ENCODE measurements at places on chromosomes 5 and 9. TPM values are rescaled to one million over a fixed set of nuclear protein-coding genes. Genes with fewer than 3 reads are reported as not detected.

- DNase-seq = no peak
Observed at GRCh38 chr9:86515221-86515620, 161.0 kb upstream of the TUT7 start.

DNA sequence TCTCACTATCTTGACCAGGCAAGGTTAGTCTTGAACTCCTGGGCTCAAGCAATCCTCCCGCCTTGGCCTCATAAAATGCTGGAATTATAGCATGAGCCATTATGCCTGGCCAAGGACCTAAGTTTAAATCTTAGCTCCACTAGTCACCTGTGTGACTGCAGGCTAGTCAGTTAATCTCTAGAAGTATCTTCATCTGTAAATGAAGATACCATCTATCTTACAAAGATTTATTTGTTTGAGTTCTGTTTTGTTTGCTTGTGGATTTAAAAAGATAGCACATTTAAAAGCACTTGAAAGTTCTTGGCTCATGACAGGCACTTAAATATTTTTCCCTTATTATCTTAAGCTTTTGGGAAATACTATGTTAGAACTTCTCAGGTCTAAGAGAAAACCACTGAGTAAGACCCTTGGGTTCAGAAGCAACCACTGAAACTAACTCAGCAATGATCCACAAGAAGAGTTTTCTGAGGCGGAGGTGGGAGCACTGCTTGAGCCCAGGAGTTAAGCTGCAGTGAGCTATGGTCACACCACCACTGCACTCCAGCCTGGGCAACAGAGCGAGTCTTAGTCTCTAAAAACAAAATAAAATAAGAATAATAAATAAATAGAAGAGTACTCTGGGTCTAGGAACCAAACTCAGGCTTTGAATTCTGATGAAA is 19.1 kb downstream of the TMEM245 start:
- DNase-seq = no peak

DNA sequence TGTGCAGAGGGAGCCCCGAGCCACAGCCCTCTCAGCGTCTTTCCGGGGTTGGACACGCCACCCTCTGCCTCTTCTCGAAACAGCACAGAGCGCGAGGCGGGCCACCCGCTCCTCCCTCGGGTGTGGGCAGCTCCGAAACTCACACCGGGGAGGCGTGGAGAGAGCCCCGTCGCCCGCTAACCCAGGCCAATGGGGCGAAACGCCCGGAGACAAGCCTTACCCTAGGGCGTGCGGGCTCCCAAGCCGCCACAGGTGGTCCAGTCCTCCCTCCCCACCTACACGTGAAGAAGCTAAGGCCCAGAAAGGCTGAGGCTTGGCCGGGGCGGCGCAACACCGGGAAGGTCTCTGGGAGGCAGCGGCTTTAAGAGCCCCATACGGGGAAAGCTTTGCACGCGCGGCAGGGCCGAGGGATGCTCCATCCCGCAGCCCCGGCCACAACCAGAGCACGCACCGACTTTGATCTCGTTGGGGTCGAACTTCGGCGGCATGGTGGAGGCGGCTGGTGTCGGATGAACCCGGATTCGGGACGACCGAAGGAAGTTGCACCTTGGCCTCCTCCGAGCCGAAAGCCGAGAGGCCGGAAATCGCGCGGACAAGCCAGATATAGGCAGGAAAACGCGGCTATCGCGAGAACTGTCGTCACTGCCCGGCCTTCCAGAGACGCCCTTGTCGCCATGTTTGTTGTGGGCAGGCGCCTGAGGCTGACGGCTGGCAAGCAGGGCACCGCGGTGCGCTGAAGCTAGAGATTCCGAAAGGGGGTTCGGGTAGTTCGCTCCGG is at the start of the genes LRSAM1 and RPL12:
LRSAM1 (plus strand) TSS at position 681 of the 778 bp plus-strand sequence. CDS start 3,018 bp downstream, outside the sequence.
RPL12 (minus strand) TSS at position 577 of the 778 bp plus-strand sequence; CDS start at position 488, 89 bp downstream.
- peak; percentile 99 for DNase-seq

GRCh38 chr5:64108674-64109073 is 57.0 kb upstream of the RNF180 start:
- no peak for DNase-seq

GRCh38 chr9:126449725-126450667 is 123.4 kb downstream of the MVB12B start:
- DNase-seq = no peak

GRCh38 chr9:86073839-86074238 is 25.5 kb downstream of the GOLM1 start:
- no peak for DNase-seq

DNA sequence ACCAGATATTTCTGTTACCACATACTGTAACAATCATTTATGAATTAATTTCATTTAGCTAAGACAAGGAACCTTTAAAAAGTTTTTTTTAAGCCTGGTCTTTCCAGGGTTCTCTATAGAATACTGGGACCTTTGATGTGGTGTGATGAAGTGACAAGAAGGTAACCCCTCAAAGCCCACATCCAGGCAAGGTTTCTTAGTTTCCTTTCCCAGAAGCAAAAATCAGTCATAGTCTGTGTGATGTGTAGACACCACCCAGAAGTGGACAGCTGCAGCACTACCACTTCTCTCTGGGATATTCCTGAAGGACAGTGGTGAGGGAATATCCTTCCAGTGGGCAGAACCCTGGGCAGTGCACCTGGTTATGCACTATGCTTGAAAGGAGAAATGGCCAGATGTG is 115.6 kb downstream of the TTC39B start:
- no peak for DNase-seq

- no peak for DNase-seq
Observed at GRCh38 chr5:125011014-125011413, 264.6 kb upstream of the ZNF608 start.

DNA sequence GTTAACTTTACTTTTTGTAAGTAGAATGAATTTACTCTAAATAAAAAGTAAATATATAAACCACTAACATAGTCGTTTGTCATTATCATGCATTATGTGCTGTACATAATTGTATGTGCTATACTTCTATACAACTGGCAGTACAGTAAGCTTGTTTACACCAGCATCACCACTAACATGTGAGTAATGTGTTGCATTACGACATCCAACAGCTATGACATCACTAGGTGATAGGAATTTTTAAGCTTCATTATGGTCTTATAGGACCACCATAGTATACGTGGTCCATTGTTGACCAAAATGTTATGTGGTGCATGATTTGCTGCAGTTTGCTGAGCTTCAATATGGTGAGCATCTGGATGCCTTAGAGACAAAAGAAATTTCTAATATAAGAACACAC is 819.1 kb upstream of the GRAMD2B start:
- DNase-seq = no peak

The IL3 gene
- not detected for total RNA-seq

The SNCB gene
- total RNA-seq = not detected

The ATP6V1G1 gene
- 84.3 TPM for total RNA-seq

The ECSCR gene
- 7.2 TPM for total RNA-seq

All from Peyer's patch (tissue), 4 donors.